Left cardiac atrium (tissue), 4 donors: ENCODE measurements at places on chromosomes 5 and 9. TPM values are rescaled to one million over a fixed set of nuclear protein-coding genes. Genes with fewer than 3 reads are reported as not detected.
A peak's percentile ranks its signal among the peaks of the same experiment; 100 is the strongest.

DNA sequence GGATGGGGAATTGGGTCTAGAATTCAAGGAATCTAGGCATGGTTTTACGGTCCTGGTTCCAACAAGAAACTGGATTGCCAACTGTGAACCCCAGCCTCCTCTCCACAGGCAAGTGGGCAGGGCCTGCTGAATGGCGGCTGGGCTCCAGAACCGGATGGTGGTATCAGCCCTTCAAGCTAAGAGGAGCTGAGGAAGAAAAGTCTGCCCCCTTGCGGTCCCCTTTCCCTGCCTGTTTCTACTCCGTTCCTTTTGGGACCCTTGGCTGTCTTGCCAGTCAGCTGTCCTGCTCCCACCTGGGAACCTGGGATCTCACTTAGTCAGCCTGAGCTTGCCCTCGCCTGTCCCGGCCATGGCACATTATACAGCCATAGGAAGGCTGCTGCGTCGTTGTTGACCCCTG lies 234.4 kb upstream of the DAPK1 start:
- DNase-seq: no peak

GRCh38 chr9:92350740-92351133 lies 25.0 kb downstream of the CENPP start:
- DNase-seq: no peak

DNA sequence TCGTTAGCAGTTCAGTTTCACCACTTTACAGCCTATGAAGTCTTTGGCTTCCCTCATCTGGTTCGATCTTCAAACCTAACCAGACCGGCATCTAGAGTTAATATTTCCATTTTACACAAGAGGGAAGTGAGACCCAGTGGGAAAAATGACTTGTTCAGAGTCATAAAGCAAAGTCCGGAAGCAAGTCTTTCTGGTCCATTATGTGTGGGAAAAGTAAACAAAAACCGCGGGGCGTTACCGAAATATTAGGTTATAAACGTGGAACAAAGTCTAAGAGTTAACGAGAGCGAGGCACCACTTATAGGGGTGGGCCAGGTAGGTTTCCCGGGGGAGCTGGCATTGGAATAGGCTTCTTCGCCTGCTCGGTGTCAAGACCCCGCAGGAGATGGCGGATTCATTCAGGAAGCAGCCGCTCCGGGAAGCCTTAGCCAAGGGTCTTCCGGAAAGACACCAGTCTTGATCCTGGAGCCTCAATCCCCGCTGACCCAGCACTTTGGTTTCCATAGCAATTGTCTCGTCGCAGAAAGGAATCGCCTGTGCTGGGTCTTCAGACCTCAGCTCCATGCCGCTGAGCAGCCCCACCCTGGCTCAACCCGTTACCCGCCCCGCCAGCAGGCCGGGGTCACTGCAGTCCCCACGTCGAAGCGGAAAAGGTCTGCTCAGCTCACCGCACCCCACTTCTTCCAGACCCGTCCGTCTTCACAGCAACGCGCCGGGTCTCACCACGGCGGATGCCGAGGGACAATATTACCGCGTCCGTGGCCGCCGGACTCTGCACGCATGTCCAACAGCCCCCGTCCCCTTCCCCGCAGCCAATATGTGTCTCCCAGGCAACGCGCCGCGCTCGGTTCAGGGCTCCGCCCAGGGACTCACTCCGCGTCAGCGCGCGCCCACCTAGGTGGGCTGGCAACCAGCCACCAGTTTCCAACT lies at the start of gene C5orf52:
TSS of gene C5orf52 (plus strand) at position 872 of the 930 bp plus-strand sequence. CDS start 82 bp downstream, outside the sequence.
- DNase-seq: peak; percentile 58

DNA sequence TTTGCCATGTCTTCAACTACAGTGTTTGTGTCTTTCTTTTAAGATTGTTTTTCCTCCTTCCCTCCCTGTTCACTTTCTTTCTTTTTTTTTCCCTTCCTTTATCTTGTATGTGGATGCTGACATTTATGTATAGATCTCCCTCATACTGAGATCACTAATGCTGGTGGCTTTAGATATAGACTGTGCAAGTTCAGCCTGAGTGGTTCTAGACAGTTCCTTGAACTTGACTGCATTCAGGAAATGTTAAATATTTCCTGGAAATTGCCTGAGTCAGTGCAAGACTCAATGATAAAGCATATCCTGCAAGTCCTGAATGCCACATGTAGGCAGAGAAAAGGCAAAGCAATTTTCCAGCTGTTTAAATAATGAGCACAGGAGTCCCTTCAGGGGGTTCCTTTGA lies 182.5 kb upstream of the NR3C1 start:
- no peak for DNase-seq

GRCh38 chr9:112744177-112744576 lies 6.4 kb upstream of the SNX30 start:
- DNase-seq: no peak

The SCGB3A2 gene
- not detected for total RNA-seq

DNA sequence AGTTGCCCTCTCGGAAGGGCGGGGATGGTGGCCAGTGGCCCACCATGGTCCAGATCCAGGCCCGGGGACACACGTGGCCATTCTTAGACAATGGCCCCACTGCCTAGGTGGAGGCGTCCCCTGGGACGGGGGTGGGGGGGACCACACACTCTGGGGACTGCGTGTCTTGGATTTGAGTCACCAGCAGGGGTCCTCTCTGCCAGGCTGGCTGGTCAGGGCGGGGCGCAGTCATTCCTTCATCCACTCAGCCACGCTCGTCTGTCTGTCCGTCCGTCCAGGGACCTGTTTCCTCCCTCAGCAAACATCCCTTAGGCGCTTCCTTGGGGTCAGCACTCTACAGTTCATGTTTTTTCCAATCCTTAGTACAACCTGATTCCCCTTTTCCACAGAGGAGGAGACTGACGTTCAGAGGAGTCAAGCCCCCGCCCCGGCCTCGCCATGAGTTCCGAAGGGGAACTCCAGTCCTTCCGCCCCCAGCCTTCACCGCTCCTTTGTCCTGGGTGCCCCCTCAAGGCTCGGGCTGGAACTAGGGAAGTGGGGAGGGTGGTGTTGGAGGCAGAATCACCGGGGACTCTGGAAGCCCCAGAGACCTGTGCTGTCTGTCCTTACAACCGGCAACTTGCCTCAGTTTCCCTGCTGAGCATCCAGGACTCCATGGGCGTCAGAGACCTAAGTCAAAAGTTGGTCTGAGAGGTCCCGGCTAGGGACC lies 276.6 kb upstream of the MVB12B start:
- peak; percentile 7 for DNase-seq

DNA sequence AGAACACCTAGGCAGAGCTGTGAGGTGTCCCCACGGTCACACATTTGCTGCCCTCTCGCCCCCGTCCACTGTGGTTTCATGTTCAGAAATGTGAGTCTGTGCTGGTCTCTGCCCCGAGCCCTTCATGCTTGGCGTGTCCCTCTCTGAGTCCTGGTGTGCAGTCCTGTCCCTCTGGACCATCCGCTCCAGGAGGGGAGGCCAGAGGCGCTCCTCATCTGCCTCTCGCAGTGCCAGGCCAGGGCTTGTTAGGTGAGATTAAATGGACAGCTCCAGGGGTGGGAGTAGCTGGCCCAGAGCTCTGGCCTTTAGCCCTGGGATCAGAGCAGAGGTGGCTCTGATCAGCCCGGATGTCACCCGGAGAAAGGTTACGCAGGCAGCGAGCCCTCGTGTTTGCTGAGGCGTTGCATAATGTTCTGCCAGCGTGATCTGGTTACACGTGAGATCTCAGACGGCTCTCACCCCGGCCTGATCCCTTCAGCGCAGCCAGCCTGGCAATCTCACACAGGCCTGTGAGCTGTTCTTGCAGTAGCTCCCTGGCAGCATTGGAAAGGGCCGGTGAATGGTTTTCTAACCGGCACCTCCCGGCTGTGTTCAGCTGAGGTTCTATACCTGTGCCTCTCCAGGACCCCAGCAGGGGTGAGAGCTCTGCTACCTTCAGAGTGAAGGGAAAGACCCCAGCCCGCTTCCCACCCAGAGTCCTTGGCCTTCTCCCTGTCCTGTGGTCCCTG lies 24.5 kb downstream of the PTGES2 start:
- peak; percentile 55 for DNase-seq

DNA sequence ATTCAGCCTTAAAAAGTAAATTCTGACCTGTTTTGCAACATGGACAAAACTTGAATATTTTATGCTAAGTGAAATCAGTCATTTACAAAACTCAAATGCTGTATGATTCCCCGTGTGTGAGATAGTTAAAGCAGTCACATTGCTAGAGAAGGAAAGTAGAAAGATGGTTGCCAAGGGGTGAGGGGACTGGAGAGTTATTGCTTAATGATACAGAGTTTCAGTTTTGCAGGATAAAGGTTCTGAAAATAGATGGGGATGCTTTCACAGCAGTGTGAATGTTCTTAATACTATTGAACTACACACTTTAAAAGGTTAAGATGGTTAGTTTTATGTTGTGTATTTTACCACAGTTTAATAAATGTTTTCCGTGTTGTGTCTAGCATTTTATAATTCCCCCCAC lies 51.2 kb downstream of the SGCD start:
- DNase-seq: no peak

The RNF183 gene
- not detected for total RNA-seq

DNA sequence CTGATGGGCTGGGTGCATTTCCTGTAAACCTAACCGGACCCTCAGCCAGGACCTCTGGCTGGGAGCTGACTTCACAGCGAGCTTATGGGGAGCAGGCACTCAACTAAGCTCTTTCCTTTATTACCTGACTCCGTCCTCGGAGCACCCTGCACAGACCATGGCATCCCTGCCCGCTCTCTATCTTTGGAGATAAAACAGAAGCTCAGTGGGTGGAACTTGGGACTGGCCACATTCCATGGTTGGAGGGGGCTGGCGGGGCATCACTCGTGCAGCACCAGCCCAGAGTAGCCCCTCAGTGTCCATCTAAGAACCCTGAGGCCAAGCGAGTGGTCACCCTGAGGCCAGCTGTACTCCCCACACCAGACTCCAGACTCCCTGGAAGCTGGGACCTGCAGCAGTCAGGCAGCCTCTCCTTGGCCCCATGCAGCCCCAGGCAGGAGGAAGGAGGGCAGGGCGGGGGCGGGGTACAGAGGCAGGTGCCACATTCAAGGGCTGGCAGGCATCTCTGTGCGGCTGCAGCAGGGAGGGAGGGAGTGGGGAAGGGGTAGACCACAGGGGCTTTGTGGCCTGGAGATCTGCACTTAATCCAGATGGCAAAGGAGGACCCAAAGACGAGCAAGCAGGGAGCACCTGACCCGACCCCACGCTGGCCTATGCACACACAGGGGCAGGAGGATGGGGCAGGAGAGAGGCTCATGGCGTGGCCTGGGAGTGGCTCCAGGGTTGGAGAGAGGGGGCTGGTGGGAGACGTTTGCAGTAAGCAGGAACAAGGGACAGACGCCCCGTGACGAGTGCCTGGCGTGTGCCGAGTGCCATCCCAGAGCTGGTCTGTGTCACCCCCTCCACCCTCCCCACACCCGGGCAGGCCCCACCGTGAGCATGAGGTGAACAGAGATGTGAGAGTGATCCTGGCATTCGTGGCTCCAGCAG lies 26.1 kb downstream of the GLT6D1 start:
- no peak for DNase-seq
